ENCODE measurements at places on chromosomes 6 and 20.

GRCh38 chr6:104558746-104559145, 301.0 kb downstream of the HACE1 start:
- no peaks in the 10 kb centered on the region for H3K27me3 ChIP-seq
- no peaks in the 10 kb centered on the region for H3K4me1 ChIP-seq
- no peak for DNase-seq
- H3K27ac ChIP-seq = no peak overlapping the region

DNA sequence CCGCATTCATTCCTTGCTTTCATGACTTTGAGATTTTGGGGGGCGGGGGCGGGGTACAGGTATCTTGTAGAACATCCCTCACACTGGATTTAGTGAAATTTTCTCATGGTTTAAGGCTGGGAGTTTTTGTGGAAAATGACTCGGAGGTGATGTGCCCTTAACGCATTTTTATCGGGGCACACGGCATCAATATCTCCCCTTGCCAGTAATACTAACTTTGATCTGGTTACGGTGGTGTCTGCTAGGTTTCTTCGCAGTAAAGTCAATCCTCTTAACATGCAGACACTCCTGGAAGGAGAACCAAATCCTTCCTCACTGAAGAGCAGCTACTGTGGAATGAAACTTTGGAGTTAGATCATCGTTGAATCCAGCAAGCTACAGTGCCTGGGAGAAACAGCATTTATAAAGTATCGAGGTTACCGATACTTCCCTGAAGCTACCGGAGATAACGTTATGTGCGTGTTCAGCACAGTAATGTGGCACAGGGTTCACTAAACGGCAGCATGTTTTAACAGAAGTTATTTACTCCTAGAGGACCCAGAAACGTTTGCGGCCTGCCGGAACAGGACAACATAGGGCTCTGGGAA, 1.2 kb upstream of the DYNLRB1 start:
- H3K36me3 ChIP-seq = no peaks in the 10 kb centered on the region
- peaks cover 48% of the 10 kb centered on the region for H3K4me1 ChIP-seq
- H3K27ac ChIP-seq = peak overlapping the region; percentile 96
- peak overlapping the region; percentile 60 for H3K4me3 ChIP-seq

DNA sequence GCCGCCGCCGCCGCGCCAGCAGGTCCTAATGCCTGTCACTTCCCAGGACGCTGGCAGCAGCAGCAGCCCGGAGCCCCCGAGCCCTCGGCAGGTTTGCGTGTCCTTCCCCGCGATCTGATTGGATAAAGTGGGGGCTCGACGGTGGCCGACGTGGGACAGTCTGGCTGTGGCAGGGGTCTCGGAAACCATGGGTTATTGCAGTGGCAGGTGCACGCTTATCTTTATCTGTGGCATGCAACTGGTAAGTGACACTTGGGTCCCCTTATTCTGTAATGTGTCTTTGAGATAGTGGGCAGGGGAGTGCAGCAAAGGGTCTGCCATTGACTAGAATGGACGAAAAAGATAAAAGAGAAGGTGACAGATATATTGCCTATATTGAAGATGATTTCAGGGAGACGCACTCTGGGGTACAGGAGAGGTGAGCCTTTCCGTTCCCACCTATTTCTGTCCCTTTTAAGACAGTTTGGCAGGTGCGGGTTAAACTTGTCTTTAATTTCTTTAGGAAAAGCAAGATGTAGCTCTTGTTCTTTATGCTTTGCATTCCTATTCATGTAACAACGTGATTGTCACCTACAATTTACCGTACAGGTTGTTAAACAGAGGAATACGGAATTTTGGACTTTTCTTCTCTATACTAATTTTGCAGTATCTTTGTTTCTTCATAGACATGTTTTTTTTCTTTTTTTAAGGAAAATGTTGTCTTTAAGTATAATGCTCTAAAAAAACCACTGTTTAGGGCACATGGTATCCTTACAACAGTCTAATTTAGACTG, 535 bp downstream of the NKAIN2 start:
- H3K4me1 ChIP-seq = peaks cover 12% of the 10 kb centered on the region
- H3K27me3 ChIP-seq = no peaks in the 10 kb centered on the region

GRCh38 chr20:19056909-19057308, 155.5 kb upstream of the SLC24A3 start:
- no peaks in the 10 kb centered on the region for H3K27me3 ChIP-seq
- DNase-seq = no peak
- no peak overlapping the region for H3K4me3 ChIP-seq
- no peaks in the 10 kb centered on the region for H3K36me3 ChIP-seq

DNA sequence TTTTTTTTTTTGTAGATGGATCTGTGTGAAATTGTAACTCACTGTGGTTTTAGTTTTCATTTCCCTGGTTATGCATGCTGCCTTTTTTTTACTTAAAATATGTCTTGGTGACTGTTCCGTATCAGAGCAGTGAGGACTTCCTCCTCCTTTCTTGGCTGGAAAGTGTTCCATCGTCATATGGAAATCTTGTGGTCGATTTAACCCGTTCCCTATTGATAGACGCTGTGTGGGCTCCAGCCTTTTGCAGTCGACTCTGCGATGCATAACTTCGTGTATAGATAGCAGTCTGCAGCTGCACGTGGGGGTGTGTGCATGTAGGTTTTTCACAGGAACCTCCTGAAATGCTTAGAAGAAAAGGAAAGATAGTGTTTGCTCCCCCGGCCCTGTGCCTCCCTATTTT, 28.1 kb upstream of the PNPLA1 start:
- H3K4me3 ChIP-seq = no peak overlapping the region
- DNase-seq = no peak
- no peak overlapping the region for H3K27ac ChIP-seq
- no peaks in the 10 kb centered on the region for H3K4me1 ChIP-seq
- H3K36me3 ChIP-seq = no peaks in the 10 kb centered on the region
- no peaks in the 10 kb centered on the region for H3K27me3 ChIP-seq

- DNase-seq = no peak
- no peaks in the 10 kb centered on the region for H3K27me3 ChIP-seq
- H3K27ac ChIP-seq = no peak overlapping the region
- no peak overlapping the region for H3K4me3 ChIP-seq
- no peaks in the 10 kb centered on the region for H3K4me1 ChIP-seq
Measured at GRCh38 chr6:162118706-162119105, 608.9 kb downstream of the PRKN start.

DNA sequence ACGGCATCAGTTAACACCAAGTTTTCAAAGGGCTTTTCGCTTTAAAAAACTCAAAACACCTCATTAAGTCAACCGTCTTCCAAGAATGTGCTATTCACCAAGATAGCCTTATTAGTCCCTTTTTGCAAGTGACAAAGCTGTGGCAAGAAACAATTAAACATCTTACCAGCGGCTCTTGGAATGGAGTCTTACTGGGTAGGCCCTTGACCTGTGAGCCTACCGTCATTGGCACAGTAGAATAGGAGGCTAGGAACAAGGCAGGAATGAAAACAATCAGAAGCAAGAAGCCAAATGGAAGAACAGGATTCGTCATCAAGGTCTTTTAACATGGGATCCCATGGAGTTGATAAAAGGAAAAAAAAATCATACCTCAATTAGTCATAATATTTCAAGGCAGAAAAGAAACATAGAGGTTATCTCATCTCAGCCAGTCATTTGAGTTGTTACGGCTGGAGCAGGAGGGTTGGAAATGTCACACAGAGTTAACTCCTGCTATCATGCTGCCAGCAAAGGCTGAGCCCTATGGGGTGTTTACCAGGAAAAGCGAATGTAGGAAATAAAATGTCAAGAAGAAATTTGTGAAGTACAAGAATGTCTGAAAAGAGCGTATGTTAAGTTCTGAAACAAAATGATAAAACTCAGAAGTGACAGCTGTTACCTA, 236.4 kb downstream of the UST start:
- H3K4me1 ChIP-seq = no peaks in the 10 kb centered on the region
- H3K27me3 ChIP-seq = no peaks in the 10 kb centered on the region
- H3K27ac ChIP-seq = no peak overlapping the region

- H3K27me3 ChIP-seq = no peaks in the 10 kb centered on the region
- peaks cover 4% of the 10 kb centered on the region for H3K36me3 ChIP-seq
- no peak overlapping the region for H3K4me3 ChIP-seq
- H3K4me1 ChIP-seq = no peaks in the 10 kb centered on the region
- no peak for DNase-seq
Measured at GRCh38 chr6:126002755-126003679, 16.7 kb downstream of the TRMT11 start.

GRCh38 chr6:37126493-37126958, 43.4 kb upstream of the PIM1 start:
- H3K36me3 ChIP-seq = no peaks in the 10 kb centered on the region
- no peak overlapping the region for H3K27ac ChIP-seq
- H3K27me3 ChIP-seq = no peaks in the 10 kb centered on the region
- peaks cover 20% of the 10 kb centered on the region for H3K4me1 ChIP-seq
- no peak for DNase-seq

- no peaks in the 10 kb centered on the region for H3K4me1 ChIP-seq
- peak overlapping the region; percentile 2 for H3K27ac ChIP-seq
- H3K27me3 ChIP-seq = no peaks in the 10 kb centered on the region
- no peaks in the 10 kb centered on the region for H3K36me3 ChIP-seq
- peak; percentile 68 for DNase-seq
Measured at GRCh38 chr6:12208190-12208589, 82.0 kb upstream of the EDN1 start.

- no peak overlapping the region for H3K4me3 ChIP-seq
- no peak overlapping the region for H3K27ac ChIP-seq
- H3K27me3 ChIP-seq = no peaks in the 10 kb centered on the region
- DNase-seq = no peak
- H3K36me3 ChIP-seq = no peaks in the 10 kb centered on the region
Measured at GRCh38 chr6:113187661-113188060, 669.5 kb upstream of the MARCKS start.

DNA sequence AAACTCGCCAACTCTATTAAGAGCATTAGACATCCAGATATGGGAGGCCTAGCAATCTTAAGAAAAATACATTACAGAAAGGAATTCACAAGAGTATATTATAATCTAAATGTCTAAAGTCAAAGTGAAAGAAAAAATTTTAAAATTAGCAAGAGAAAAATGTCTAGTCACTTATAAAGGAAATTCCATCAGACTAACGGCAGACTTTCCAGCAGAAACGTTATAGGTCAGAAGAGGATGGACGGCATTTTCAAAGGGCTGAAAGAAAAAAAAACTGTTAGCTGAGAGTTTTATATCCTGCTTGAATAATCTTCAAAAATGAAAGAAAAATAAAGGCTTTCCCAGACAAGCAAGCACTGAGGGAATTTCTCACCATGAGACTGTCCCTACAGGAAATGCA, 269.0 kb downstream of the HDGFL1 start:
- no peak overlapping the region for H3K4me3 ChIP-seq
- no peak for DNase-seq
- no peaks in the 10 kb centered on the region for H3K4me1 ChIP-seq
- H3K36me3 ChIP-seq = no peaks in the 10 kb centered on the region
- H3K27me3 ChIP-seq = no peaks in the 10 kb centered on the region

DNA sequence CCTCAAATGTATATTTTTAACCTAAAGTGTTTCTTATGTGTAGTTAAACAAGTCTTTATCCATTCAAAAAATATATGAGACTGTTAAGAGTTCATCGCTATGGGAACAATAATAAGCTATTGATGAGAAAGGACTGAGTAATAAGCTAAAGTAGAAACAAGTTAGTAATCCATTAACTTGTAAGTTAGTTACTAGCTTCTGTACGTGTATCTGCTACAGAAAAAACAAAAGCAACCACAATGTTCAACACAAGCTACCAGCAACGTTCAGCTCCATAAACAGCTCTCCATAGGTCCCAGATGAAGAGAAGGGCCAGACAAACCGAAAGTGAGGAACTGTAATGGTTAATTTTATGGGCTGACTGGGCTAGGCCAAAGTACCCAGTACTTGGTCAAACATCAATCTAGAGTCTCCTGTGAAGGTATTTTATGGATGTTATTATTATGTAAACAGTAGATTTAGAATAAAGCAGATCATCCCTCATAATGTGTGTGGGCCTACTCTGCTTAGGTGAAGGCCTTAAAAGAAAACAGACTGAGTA, 33.8 kb upstream of the FAM135A start:
- no peaks in the 10 kb centered on the region for H3K27me3 ChIP-seq
- no peaks in the 10 kb centered on the region for H3K36me3 ChIP-seq
- no peak overlapping the region for H3K4me3 ChIP-seq
- H3K27ac ChIP-seq = no peak overlapping the region
- DNase-seq = no peak

DNA sequence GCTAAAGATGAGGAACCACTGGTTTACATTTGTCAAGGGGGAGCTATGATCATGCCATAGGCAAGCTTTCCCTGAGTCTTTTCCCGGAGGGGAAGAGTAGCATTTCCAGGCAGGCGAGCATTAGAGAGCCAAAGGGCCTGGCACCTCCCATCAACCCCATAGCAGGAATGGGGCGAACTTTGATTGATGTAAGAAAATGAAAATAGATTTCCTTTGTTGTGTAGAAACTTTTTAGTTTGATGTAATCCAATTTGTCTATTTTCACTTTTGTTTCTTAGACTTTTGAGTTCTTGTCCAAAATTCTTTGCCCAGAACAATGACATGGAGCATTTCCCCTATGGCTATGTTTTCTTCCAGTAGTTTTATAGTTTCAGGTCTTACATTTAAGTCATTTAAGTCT, 85.2 kb downstream of the CDH26 start:
- H3K4me3 ChIP-seq = no peak overlapping the region
- no peaks in the 10 kb centered on the region for H3K36me3 ChIP-seq
- peaks cover 5% of the 10 kb centered on the region for H3K4me1 ChIP-seq

DNA sequence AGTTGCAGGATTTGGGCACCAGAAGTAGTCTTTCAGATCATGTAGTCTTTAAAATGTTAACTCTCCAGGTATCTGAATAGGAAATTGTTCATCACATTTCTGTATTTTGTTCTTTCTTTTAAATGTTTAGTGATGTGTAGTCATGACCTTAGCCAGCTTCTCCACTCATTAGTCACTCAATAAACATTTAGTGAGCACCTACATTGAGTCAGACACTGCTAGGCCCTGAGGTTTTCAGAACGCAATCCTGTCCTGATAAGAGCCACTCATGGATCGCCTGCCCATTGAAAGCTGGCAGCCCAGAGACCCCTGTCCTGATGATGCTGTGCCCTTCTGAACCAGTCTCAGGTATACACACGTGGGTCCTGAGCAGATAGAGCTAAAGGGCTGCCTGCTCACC, 163.4 kb upstream of the HEY2 start:
- no peak for DNase-seq
- no peaks in the 10 kb centered on the region for H3K4me1 ChIP-seq

DNA sequence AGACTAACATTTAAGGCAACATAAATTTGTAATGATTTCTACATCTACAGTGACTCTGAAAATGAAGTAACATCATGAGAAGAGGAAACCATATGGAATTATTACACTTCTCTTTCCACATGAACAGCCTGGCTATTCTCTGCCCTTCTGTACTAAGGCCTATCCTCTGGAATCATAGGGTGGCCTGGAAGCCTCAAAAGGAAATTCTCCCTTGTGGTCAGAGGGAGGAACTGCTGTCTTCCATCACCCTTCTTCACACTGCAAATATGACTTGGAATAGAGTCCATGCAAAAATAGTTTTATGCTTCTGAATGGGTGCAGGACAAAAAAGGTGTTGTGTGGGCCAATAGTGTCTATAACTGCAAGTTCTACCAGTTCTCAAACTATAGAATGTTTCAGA, 44.6 kb upstream of the SH3BGRL2 start:
- H3K27ac ChIP-seq = no peak overlapping the region
- no peaks in the 10 kb centered on the region for H3K4me1 ChIP-seq
- H3K4me3 ChIP-seq = no peak overlapping the region
- H3K27me3 ChIP-seq = no peaks in the 10 kb centered on the region
- DNase-seq = no peak
- H3K36me3 ChIP-seq = no peaks in the 10 kb centered on the region

GRCh38 chr20:44720997-44721784, 6.0 kb downstream of the CCN5 start:
- H3K4me3 ChIP-seq = no peak overlapping the region
- DNase-seq = peak; percentile 83
- no peaks in the 10 kb centered on the region for H3K36me3 ChIP-seq
- H3K4me1 ChIP-seq = peaks cover 22% of the 10 kb centered on the region
- H3K27me3 ChIP-seq = no peaks in the 10 kb centered on the region
